ENCODE measurements at places on chromosomes 2 and 18.

DNA sequence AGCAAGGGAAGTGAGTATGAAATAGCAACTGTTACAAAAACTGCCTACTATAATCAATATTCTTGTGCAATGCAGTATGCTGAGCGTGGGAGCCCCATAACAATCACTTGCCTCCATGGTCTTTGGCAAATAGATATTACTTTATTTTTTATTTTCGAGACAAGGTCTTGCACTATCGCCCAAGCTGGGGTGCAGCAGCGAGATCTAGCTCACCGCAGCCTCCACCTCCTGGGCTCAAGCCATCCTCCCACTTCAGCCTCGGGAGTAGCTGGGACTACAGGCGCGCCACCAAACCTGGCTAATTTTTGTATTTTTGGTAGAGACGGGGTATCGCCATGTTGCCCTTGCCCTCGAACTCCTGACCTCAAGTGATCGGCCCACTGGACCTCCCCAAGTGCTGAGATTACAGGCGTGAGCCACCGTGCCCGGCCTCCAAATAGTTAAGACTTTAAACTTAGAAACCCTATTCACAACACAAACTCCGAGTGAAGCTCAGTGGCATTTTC is 1.2 kb upstream of the CCNT2 start:
- DNase-seq, result no peak

DNA sequence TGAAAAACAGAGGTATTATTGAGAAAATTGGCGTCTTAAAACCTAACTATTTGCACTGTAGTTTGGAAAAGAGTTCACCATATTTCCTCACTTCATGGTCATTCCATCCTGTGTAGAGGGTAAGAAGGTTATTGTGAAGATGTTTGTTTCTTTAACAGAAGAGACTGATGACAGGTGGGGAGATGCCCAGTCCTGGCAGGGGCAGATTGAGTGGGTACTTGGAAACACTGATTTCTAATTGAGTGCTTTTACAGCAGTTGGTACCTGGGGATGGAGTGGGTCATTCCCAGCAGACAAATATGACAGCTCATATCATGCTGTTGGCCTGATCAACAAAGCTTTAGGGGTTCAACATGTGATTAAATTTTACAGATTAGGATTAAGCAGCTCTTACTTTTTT is 67.5 kb downstream of the MYOM1 start:
- DNase-seq, result no peak

DNA sequence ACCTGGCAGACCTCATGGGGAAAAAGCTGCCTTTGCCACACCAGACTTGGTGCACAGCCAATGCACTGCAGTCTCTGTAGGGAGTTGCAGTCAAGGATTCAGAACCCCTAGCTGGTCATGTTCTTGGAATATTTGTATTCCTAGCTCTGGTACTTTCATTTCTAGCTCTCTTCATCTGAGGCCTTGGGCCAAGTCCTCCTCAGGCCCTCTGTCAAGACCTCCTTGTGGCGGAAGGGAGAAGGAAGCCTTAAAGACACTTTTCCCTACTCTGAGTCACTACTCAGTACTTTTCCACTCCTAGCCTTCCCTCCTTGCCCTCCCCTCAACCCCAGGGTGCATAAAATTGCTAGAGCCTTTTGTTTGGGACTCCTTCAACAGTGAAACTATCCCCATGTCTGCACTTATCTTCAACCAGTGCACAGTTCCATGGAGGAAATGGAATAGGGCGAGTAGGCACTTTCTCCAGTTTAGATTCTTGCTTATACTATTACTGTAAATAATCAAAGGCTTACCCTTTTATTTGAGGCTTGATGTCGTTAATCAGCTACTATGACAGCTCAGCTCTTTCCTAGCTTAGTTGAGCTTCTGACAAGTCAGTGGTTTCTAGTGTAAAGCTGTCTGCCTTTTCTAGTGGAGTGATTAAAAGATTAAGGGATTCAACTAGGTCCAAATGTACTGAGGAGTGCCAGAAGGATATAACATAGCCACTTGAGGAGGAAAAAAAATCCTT is 15.8 kb downstream of the M1AP start:
- DNase-seq, result no peak

GRCh38 chr18:61284039-61284438 is 49.2 kb upstream of the CDH20 start:
- no peak for DNase-seq

DNA sequence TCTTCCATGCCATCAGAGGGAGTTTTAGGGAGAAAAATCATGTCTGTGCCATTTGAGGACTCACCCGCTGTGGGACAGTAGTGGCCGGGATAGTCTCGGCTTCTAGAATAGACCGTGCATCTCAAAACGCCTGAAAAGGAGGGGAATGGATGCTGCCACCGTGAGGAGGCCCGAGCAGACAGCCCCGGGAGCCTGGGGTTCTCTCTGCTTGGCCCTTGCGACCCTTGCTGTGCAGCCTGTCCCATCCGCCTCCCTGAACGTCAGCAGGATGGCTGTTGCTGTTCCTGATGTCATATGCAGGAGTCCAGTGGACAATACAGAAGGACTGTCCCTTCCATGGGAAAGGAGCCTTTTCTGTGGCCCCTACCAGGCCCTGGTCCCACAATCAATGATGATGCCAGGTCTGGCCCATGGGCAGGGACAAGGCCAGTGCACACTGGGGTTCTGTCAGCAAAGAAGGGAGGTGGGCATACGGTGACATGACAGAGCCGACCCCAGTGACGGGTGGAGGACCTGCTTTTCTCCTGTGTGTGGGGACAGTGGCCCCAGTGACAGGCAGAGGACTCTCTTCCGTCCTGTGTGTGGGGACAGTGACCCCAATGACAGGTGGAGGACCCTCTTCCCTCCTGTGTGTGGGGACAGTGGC is 58.8 kb downstream of the ACKR3 start:
- no peak for DNase-seq

DNA sequence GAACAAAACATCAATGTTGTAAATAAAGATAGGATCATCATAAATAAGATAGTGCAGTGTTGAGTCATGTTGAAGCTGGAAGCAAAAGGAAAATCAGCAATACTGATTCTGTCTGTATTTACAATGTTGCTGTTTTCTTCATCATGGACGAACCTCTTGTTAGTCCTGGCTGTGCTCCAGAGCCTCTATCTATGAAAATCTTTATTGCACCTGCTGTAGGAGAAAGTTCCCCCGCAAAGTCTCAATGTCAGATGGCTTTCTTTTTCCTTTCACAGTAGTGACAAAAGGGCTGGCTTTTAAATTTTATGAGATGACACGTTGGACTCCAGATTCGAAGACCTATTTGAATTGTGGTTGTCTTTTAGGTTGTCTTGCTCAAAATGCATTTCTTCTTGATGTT is 98.5 kb upstream of the LRRTM1 start:
- DNase-seq, result no peak

- DNase-seq, result no peak
These were observed 63.9 kb upstream of the SMIM21 start for GRCh38 chr18:75491361-75491760.

GRCh38 chr2:36732673-36733036 is 36.1 kb downstream of the VIT start:
- no peak for DNase-seq

DNA sequence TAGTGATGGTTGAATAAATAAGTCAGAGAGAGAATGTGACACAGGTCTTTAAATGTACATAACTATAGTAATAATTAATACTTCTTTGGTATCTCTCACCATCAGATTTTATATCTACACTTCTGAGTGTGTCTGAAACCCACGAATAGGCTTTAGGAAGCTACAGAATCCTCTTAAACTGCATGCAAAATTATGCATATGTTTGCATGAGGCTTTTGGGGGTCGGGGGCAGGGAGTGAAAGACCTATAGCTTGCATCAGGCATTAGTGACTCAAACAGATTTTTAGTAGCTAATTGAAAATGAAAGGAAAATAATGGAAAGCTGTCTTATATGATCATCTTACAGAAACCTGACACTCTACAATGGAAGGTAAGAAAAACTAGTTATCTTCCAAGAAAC is 14.9 kb downstream of the LRPPRC start:
- DNase-seq, result no peak

DNA sequence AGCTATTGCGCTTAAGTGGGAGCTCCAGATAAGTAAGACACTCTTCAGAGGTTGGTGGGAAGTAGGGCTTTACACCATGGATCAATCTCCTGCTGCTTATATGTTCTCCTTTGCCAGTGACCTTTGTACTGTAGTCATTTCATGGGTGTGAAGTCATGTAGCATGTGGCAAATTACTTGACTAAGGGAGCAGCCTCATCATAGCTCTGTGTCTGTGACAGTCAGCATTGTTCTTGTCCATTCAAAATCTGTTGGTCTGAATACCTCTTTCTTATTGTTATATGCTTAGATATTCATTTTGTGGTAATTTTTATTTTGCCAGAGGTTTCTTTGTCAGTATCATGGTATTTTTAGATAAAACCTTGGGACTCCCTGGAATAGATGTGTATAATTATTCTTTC is 18.2 kb downstream of the SLC4A1AP start:
- no peak for DNase-seq

- no peak for DNase-seq
These were observed 190.1 kb downstream of the CTNNA2 start for GRCh38 chr2:79702905-79703304.

GRCh38 chr2:52345676-52346075 is 1313.7 kb upstream of the NRXN1 start:
- DNase-seq, result no peak

DNA sequence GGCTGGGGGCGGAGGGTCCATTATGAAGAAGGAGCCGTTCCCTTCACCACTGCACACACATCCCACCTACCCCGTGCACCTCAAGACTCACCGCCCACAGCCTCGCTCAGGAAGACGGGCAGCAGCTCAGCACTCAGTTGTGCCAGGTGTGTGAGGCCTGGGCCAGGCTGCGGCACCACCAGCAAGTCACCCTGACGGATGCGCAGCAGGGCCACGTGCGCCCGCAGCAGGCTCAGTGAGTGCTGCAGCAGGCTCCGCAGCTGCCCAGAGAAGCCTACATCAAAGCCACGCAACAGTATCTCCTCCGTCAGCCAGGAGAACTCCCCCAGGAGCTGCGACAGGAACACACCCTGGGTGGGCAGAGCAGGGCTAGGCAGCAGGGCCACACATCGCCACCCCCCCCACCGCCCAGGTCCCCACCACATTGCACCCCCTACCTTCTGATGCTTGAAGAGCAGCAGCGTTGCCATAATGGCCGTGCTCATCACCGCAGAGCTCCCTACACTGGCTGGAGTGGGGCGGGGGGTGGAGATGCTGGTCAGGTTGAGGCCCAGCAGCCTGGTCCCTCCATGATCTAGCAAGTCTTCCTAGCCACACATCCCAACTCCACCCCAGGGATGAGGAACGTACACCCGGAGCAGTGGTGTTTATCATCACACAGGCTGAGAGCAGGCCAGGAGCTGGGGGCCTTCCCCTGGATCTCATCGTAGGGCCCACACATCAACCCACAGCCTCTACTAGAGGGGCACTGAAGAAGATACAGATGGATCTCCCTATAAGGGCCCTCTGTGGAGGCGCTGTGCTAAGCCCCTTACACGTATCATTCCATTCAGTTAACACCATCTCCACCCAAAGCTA is 10.2 kb downstream of the GPAT2 start:
- DNase-seq, result no peak

DNA sequence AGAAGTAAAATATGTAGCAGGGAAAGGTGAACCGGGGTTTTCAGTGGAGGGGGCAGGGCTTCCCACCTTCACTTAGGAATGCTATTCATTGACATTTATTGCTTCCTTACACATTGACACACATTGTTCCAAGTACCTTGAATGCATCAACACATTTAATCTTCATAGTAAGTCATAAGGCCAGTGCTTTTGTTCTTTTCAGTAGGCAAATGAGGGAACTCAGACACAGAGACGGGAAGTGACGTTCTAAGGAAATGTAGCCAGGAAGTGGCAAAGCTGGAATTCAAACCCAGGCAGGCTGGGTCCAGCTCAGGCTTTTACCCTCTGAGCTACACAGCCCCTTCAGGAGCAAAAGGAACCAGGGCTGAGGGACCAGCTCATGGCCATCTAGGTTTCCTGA is 20.7 kb downstream of the BMP10 start:
- no peak for DNase-seq

DNA sequence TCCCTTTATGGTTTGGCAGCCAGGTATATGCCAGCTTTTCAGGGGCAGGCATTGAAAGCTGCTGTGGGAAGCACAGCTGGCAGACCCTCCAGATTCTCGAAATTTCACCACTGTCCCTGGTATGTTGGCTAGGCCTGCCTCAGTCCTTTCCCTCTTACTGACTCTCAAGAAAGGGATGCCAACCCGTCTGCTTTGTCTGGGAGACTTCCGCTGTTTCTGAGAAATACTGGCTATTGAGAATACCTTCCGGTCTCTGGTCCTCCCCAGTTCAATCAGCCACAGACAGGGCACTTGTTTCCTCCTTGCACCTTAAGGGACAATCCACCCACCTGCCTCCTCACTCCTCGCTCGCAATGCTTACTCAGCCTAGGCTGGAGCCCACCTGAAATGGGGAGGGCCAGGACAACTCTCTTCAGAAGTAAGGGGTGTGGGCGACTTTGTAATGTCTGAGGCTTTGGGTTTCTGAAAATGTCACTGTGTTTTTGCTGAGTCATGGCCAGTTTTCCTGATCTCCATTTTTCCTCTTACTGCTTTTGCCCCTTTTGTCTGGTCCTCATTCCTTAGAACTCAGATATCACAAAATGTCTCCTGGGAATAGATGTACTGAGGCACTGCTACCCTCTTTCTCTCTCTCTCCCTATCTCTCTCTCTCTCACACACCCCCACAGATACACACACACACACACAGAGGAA is 571.1 kb downstream of the TNS1 start:
- no peak for DNase-seq

GRCh38 chr2:223868005-223868404 is 30.6 kb upstream of the AP1S3 start:
- no peak for DNase-seq

DNA sequence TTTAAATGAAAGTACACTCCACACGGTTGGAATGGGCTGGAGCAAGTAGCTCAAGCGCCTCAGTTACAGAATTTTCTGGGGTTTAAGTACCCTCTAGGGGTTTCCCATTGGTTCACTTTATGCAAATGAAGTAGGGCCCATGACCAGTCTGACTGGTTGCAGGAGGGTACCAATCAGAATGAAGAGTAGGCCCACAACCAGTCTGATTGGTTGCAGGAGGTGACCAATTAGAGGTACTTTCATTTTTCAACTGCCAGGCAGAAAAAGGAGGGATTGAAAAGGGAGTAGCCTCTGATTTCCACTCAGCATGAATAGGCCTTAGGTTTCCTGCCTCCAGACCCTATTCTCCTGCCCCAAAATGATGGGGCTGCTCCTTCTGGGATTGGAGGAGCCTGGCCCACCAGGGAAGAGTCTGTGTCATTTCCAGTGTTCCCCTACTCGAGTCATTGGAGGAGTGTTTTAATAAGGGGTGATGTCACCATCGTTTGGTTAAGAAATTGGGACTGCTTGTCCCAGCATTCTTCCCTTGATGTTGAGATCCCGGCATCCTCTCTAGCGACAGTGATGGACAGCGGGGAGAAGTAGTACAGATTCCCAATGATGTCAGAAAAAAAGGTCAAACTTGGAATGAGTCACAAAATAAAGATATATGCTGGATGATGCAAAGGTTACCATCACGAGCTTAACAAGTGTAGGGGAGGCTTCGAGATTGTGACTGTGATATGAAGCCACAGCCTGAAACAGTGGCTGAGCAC is 210.4 kb downstream of the SH3BP4 start:
- DNase-seq, result no peak
